GM03348 (cell line): ENCODE measurements at places on chromosomes 1 and 21.

GRCh38 chr1:152817309-152817708, 5.5 kb downstream of the LCE1B start:
- DNase-seq: no peak

DNA sequence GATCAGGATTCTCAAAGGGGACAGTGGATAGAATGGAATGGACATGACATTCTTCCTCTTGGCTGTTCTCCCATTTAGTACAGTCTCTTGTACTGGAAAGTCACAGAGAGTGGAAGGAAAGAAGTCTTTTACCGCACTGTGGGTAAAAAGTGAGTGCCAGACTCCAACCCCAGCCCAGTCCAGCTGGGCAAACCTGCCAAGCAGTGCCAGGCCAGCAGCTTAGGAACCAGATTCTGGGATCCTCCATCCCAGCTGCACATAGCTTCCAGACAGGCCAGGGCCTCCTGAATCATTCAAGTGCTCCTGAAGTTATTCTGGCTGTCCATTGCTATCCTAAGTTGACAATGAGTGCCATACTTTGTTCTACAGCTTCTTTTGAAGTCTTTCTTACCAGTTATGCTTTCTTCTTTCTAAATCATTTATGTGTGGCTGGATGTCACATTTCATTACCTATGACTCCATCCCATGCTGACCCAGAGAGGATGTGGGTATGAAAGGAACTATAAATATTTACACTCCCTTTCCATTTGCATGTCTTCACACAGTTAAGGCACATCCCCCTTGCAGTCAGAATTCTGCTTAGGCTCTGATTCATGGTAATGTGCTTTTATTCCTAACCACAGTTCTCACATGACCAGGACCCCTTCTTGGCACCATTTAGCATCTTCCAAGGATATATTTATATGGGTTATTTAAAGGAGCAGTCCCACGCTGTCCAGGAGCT, 88.9 kb downstream of the AK5 start:
- DNase-seq: peak; percentile 51

DNA sequence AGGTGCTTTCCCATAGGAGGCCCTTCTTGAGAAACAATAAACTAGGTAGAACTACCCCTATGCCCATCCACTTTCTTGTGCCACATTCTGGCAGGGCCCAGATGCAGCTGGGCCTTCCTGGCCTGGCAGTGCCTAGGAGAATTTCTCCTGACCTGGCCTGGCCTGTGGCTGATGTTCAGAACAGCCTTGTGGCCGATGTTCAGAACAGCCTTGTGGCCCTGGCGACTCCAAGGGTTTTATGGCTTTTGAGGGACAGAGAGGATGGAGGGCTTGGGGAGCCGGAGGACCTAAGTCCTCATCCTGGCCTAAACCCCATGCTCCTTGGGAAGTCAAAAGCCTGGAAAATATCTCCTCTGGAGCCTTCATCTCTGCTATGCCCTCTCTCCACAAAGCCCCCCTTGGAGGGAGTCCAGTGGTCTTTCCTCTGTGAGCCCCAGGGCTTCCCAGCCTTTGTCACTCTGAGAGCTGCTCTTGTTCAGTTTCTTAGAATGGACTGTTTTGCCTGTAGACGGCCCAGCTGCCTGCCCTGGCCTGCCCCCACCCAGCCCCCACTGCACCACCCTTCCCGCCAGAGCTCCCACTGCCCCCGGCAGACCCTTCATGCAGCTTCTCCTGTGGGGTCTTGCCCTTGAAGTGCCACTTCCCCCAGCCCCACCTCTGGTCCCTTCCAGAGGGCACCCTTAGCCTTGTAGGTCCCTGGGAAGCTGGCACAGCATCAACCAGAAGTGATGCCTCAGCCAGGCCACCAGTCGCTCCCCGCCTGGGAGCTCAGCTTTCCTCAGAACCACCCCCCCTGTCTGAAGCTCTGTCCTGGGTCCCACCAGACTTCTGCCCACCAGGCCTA, 7.0 kb downstream of the GPR37L1 start:
- DNase-seq: no peak

GRCh38 chr21:45850181-45850580, 131.4 kb upstream of the COL6A1 start:
- DNase-seq: no peak

GRCh38 chr1:26910343-26911160, 3.2 kb downstream of the NR0B2 start:
- DNase-seq: no peak

- no peak for DNase-seq
Measured at GRCh38 chr1:10890491-10891071, 94.1 kb upstream of the CASZ1 start.

DNA sequence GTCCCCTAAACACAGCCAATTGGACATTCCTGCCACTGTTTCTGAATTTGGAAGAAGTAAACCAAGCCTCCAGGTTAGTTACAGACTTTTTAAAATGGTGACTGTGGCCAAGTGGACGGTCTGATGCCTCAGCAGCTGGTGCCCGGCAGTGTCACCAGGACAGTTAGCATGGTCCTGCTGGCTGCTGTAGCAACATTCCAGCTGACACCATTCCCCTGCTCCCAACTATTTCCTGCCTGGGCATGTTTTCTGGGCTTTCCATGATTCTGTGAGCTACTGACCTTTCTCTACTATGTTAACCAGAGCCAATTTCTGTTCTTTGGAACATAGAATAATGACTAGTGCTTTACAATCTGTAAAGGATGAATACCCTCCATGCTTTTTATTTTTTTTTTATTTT, 95.0 kb downstream of the TLR5 start:
- peak; percentile 30 for DNase-seq

- DNase-seq: no peak
Measured at GRCh38 chr21:45889256-45889655, 92.3 kb upstream of the COL6A1 start.

DNA sequence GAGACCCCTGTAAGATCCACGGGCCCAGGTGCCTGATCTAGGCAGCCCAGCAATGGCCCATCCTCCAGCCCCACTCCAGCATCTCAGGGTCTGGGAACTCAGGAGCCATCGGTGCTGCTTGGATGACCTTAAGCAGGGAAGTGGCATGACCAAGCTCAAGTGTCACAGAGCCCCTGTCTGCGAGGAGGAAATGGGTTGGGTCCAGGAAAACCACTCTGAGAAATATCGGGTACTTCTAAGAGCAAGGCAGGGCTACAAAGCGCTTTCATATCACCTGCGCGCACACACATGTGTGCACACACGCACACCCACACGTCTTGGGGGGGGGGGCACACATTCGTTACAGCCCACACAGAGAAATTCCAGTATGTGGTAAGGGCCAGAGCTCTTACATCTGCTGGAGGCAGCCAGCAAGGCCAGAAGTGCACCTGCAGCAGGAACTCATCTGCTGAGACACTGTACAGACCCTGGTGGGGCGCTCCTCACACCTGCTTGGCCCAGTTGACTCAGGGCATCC, 32.6 kb upstream of the SPOCD1 start:
- DNase-seq: no peak

DNA sequence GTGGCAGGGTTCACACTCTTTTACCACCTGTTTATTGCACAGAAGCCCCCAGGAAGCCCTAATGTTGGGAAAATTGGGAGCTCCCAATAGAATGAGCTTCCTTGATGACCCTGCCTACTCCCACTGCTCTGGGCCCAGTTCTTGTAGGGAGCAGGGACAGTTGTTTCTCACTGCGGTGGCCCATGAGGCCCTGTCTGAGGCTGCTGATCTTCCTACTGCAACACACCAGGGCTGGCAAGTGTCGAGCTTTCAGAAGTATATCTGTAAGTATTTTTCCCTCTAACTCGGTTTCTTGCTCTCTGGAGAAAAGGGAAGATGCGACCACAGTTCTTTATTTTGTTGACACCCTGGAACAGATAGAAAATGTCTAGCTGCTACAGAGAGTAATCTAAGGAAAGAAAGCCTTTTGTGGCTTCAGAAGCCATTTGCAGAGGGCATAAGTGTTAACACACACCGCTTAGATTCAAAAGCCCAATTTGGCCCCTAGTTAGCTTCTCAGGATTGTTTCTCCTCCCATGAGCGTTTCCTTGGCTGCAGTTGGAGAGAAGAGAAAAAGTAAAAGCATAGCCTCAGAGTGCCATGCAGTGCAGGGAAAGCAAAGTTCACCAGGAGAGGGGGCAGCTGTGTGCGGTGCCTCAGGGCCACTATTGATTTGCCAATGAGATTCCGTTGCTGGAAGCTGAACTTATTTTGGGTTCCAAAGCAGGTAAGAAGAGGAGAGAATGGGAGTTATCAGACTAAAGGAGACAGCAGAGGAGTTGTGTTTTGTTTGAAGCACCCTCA, 102.6 kb downstream of the SELENOF start:
- no peak for DNase-seq

DNA sequence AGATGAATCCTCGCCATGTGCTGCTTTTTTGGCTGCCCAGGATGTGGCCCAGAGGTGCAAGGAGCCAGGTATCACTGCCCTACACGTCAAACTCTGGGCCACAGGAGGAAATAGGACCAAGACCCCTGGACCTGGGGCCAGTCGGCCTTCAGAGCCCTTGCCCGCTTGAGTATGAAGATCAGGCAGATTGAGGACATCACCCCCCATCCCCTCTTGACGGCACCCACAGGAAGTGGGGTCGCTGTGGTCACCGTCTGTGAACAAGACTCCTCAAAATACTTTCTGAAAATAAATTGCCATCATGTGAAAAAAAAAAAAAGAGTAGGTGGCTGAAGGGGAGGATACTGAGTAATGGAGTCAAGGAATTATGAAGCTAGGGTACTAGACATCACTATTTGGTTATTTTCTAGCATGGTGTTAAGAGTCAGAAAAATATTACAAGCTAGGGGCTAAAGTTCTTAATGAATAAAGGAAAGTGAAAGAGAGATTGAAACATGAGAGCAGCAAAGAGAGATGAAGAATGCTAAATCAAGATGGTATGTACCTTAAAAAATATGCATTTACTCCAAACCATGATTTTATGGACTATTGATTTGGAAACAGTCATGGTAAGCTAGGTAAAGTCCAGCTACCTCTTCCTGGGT, 84.9 kb downstream of the CLEC20A start:
- DNase-seq: no peak

DNA sequence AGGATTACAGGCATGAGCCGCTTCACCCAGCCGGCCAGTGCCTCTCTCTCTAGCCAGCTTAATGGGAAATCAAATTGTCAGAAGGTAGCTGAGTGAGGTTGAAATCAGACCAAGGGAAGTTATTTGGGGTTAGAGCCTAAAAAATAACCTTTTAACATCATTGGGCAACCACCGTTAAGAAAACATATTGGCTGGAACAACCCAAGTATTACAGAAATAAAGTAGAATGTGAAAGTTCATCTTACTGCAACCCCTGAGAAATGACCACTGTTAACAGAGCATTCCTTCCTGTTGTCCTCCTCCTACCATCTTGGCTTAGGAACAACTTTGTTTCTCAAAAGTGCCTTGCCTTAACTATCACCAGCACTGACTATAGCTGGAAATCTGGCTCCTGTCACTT, 3.2 kb upstream of the RNF186 start:
- no peak for DNase-seq

DNA sequence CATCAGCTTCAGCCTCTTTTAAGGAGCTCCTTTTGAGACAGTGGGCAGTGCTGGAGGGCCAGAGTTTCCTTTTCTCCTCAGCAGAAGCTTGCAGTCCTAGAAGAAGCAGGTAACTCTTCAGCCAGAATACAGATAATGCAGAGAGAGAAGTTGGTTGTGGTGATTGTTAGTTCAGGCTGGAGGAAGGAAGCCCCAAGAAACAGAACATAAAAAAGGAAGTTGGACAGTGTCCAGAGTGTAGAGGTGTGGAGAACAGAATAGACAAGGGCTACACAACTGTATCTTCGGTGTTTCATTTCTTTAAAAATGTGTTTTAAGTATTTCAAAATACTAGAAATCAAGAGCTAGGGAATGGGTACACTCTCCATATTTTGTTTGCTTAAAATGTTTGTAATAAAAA, 6.4 kb upstream of the TACSTD2 start:
- no peak for DNase-seq

DNA sequence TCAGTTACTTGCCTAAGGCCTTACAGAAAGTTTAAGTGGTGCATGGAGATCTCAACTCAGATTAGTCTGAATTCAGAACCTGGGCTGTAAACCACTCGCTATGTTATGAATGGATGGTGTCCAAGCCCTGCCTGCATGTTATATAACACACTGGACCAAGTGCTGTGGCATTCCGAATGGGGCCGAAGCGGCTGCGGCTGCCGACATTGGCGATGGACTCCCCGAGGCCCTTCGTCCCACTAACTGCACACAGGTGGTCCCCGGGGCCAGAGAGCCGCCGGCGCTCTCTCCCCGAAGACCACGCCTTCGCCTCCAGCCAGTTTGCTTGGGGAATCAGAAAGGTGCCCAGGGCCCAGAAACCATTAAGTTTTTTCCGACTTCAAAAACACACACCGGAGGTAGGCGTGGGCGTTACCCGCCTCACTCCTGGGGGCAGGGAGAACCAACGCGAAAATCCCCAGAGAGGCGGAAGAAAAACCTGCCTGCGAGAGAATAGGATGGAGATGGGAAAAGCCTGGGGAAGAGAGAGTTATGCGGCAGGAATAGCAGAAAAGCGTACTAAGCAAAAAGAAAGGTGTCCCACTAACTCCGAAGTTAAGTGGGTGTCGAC, 579 bp upstream of the TENT5C start:
- DNase-seq: peak; percentile 22

DNA sequence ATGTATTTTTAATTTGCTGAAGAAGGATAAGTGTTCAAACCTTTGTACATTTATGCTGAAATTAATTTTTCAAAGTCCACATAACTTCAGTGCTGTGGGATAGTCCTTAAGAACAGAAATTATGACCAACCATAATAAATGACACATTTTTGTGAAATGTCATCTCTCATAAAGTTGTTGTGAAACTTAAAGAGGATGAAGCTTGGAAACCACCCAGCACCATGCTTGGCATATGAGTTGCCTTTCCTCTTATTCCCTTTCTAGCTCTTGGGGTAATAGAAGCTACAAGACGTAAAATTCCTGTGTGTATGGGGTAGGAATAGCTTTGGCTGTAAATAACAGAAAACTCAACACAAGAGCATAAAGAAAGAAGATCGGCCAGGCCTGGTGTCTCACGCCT, 18.9 kb upstream of the USP24 start:
- DNase-seq: peak; percentile 62

DNA sequence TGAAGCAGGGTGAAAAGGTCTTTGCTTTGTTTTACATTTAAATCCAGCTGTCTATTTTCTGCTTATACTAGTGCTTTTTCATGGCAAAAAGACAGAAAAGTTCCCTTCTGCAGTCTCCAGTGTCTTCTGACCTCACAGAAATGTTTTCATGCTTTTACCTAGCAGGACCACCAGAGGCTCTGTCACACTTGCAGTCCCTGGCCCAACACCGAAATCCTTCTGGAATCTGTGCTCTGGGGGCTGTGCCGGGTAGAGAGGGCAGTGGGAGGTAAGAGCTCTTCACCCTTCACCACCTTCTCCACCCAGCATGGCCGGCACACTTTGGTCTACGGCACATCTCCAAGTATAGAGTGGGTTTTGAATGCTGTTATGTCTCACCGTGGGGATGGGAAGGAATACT, 20.8 kb downstream of the GNAT2 start:
- DNase-seq: no peak

- peak; percentile 56 for DNase-seq
Measured at GRCh38 chr21:35051287-35051818, 2.3 kb upstream of the RUNX1 start.
